ENCODE measurements at places on chromosomes 2 and 18.

DNA sequence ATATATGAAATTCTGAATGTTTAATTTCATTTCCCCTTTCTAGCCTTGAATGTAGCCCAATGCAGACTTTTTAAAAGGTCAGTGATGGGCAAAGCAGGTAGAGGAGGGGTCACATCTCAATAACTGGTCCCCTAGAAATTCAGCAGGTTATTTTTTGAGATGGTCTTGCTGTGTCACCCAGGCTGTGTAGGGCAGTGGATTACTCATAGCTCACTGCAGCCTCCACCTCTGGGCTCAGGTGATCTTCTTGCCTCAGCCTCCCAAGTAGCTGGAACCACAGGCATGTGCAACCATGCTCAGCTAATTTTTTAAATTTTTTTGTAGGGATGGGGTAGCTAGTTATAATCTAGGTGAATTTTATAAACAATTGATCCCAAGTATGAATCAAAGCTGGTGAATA is 8.8 kb downstream of the IAH1 start:
- no peak for DNase-seq

- DNase-seq: no peak
Observed at GRCh38 chr2:207162316-207162715, 3.4 kb downstream of the KLF7 start.

DNA sequence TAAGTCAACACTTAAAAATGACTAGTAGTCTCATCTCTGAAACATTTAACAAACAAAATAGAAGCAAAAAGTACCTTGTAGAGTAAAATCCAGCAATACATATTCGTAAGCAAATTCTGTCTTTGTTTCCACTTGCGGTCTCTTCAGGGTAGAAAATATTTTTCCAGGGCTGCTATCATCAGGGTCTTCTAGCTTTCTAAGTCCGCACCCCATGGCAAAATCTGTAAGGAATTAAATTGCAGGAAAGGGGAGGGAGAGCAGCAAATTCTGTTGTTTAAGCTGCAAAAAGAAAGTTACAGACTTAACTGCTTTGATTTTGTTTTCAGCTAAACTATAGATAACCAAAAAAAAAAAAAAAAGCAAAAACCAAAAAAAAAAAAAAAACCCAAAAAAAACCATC is at the start of gene RFTN2:
RFTN2 (minus strand) TSS at position 342 of the 400 bp plus-strand sequence; CDS start at position 213, 129 bp downstream.
- no peak for DNase-seq

DNA sequence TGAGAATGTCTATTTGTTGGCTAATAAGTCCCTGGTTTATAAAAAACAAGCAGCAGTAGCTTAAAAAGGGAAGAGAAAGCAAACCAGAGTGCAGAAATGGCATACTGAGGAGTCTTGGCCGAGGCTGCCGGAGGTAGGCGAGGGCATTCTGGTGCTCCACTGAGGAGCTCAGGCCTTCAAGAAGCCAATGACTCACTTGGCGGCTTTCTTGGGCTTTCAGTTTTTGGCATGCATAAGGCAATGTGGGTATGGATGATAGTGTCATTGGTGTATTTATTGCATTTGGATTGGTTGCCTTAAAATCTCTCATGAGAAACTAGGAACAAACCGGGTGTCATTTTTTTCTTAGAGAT is 119.6 kb upstream of the ARL5A start:
- DNase-seq: no peak

- no peak for DNase-seq
Observed at GRCh38 chr2:79715338-79715737, 202.5 kb downstream of the CTNNA2 start.

DNA sequence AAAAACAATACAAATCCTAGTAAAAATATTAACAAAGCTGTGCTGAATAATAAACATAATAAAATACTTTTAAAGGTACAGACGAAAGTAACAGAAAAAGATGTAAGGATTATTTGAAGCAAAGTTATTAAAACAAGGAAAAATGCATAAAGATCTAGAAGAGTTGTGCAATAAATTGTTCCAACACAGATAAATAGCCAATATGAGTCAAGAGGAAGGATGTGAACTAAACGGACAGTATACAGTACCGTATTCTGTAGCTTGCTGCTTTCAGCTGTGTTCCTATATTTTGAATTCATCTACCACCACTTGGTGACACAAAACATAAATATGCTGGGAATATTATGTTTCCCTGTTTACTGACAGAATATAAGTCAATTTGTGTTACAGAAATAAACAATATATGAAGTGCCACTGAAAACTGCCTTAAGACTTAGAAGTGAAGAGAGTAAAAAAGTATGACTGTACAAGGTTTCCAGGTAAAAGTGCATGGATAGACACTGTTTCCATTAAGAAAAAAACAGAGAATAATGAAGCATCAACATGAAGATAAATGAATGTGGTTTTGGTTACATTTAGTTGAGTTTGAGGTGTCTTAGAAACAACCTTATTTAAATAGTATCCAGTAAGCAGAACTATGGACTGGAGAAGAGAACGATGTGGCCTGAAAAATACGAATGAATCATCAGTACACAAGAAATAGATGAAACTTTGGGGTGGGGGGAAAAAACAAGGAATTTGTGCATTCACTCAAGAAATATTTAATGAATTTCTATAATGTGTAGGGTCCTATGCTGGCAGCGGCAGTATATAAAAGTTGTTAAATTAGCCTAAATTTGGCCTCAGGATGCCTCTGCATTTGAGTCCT is 13.1 kb downstream of the PPP3R1 start:
- no peak for DNase-seq

DNA sequence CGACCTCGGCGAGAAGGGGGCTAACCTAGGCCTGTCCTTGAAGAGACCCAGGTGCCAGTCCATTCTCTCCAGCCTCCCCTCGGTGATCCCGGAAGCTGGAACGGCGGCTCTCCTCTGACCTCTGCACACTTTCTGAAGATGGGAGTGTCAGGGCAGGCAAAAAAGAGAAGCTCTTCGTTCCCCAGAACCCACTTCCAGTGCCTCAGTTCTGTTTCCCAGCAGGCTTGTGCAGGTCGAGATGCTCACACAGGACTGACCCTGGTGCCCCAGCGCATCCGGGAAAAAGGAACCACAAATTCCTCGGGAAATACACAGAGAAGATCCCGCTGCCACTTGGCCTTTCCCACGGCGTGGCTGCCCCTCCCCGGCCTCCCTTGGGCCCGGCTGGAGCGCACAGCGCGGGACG is 681 bp upstream of the PTPN18 start:
- no peak for DNase-seq

Data from stimulated activated CD4-positive, alpha-beta T cell treated with anti-CD3 and anti-CD28 coated beads, Interleukin-15, amount 100 ng/mL, for 1 hour (primary cell).